Left colon (tissue), 2 donors: ENCODE measurements at places on chromosomes 1 and 21. TPM values are rescaled to one million over a fixed set of nuclear protein-coding genes. Genes with fewer than 3 reads are reported as not detected.

SLC26A9 gene
- total RNA-seq: not detected

CCDC27 gene
- total RNA-seq: not detected

FMO5 gene
- total RNA-seq: 100 TPM

ECM1 gene
- total RNA-seq: 9.1 TPM

DLGAP3 gene
- 0.28 TPM for total RNA-seq

STYXL2 gene
- not detected for total RNA-seq

PTPRC gene
- 22.4 TPM for total RNA-seq

SNX7 gene
- 45.9 TPM for total RNA-seq

RNF2 gene
- total RNA-seq: 18.3 TPM

HPDL gene
- total RNA-seq: 3.6 TPM

RAD54L gene
- total RNA-seq: 2.8 TPM

- DNase-seq: no peak
These were observed 44.3 kb downstream of the CDC14A start for GRCh38 chr1:100396651-100397050.

GRCh38 chr1:201461645-201462441 lies 7.1 kb downstream of the PHLDA3 start:
- DNase-seq: peak; percentile 38

- DNase-seq: no peak
These were observed 82.6 kb upstream of the CCDC190 start for GRCh38 chr1:162943622-162944021.

GRCh38 chr1:19460535-19461219 lies 24.7 kb downstream of the CAPZB start:
- no peak for DNase-seq

DNA sequence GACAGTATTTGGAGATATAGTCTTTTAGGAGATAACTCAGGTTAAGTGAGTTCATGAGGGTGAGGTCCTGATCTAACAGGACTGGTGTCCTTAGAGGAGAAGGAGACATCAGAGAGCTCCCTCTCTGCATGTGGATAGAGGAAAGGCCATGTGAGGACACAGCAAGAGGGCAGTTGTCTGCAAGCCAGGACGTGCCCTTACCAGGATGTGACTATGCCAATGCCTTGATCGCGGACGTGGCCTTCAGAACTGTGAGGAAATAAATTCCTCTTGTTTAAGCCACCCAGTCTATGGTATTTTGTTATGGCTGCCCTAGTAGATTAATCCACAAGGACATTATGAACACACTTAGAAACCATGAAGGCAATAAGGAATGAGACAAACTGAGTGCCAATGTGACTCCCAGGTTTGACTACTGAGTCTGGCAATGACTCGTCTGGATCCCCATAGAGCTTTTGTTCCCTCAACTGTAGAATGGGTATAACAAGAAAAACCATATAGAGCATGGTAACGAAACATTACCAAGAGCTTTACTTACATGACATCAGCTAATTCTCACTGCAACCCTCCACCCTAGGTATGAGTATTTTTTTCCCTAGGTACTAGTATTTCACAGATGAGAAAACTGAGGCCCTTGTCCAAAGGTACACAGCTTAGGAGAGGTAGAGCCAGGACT lies 6.5 kb downstream of the URB1 start:
- DNase-seq: no peak

DNA sequence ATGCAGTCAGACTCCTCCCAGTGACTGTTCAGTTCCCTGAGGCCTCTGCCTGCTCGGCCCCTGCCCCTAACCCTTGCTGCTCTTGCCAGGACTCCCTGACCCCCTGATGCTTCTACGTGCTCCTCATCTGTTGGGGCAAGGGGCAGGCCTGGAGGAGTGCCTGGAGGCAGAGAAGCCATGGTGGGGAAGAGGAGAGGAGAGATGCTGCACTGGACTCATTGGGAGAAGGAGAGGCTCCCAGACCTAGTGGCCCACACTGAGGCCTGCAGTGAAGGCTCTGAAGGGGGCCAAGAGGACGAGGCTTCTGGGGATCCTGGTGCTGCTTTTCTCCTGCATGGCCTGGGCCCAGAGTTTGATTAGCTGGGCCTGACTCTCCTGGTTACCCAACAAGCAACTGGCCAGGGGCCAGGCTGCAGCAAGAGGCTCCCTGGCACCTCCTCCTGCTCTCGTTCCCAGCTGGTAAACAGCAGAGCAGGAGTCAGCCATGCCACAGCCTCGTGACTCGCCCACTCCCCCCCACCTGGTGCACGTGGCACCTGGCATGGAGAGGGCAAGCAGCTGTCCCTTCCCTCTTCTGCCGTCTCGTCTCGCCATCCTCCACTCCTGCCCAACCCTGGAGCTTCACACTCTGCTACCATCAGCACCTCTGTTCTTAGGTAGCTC lies 847 bp upstream of the RORC start:
- DNase-seq: peak; percentile 93

GRCh38 chr1:180845352-180845751 lies 67.3 kb upstream of the KIAA1614 start:
- no peak for DNase-seq

GRCh38 chr1:162982364-162982763 lies 86.8 kb upstream of the RGS4 start:
- DNase-seq: no peak

- no peak for DNase-seq
These were observed 93.7 kb downstream of the MIS18A start for GRCh38 chr21:32185103-32185502.

DNA sequence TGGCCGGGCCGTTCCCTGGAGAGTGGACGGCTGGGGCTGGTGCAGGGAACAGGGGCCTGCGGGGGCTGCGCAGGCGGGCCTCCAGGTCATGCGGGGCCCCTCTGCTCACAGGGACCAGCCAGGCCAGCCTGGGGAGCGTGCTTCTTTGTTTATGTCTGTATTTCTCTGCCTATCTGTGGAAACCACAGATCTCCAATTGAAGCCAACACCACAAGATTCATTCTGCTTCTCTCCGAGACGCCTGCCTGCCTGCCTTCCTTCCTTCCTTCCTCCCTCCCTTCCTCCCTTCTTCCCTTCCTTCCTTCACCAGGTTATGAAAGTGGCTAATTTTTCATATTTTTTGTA lies 39.9 kb upstream of the HMGN1 start:
- DNase-seq: no peak

DNA sequence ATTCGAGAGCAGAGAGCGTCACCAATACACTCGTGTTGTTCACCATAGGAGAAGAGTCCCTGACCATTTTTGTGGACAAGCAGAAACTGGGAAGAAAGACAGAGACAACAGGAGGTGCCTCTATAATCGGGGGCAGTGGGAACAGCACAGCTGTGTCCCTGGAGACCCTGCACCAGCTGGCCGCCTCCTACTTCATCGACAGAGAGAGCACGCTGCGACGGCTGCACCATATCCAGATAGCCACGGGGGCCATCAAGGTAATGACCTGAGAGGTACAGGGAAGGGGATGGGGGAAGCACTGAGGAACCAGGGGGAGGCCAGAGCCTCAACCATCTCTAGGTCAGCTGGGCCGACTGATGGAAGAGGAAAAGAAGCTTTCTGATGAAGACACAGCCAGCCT lies 86.4 kb downstream of the BRINP2 start:
- DNase-seq: no peak

DNA sequence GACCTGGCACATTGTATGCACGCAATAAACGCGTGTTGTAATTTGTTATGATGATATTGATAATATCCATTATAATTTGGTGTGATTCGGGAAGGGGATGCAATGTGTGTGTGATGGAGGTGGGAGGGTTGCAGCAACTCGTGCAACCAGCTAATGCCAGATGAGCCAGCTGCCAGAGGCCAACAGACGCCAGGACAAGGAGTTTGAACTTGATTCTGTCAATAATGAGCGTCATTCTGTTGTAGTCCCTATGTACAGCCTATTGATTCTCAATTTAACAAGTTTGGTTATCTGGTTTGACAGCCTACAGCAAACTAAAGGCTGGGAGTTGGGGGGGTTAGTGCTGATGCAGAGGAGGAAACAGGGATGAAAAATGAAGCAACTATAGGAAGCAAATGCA lies 35.5 kb downstream of the TIAM1 start:
- no peak for DNase-seq

DNA sequence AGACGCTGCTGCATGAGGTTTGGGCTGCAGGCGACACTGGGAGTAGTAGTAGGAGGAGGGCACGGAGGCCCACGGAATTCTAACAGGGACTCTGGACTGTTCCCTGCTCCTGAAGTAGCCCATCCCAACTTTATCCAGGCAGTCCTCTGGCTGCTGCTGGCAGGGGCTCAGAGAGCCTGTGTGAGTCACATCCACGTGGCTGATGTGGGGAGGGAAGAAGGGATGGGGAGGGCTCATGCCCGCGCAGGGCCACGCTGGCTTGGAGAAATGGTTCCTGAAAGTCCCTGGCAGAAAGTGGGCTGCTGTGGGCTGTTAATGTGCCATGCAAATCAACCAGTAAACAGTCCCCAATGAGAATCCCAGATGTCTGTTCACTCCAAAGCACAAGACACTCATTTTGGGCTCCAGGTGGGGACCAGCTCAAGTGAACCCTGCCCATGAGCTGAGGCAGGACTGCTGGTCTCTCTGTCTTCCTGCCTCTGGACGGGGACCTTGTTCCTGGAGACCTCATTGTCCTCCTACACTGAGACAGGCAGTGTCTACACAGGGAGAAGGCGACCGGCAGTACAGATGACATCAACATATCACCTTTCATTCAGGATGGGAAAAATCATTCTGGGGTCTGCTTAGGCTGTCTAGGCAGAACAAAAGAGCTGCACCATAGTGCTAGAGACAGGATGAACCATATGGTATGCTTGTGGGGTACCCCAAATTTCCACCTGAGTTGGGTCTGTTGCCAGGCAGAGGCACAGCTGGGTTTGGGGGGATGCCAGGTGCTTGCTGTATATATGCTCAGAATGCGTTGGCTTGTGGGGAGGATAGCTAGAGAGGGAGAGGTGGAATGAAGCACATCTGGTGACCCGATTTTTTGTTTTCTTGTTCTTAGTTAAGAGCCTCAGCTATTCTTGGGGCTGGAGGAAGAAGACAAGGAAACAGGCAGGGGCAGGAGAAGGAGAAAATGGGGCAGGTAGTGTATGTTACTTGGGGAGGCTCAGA lies 57.9 kb upstream of the FMOD start:
- DNase-seq: peak; percentile 88

DNA sequence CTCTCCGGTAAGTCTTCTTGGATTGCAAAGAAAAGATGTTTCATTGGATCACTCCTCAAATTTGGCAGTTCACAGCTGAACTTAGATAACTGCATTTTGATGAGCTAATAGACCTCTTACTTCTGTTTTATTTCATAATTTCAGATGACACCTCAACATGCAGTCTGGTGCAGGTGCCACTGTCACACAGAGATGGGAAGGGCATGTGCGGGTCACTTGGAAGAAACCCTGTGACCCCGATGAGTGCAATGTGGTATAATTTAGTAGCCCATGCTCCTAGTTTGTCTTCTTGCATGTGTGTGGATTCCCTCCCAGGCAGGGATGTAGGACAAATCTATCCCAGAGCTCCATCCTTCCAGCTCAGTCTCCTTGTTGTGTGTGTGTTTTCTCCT lies 481 bp upstream of the SLAMF1 start:
- no peak for DNase-seq

DNA sequence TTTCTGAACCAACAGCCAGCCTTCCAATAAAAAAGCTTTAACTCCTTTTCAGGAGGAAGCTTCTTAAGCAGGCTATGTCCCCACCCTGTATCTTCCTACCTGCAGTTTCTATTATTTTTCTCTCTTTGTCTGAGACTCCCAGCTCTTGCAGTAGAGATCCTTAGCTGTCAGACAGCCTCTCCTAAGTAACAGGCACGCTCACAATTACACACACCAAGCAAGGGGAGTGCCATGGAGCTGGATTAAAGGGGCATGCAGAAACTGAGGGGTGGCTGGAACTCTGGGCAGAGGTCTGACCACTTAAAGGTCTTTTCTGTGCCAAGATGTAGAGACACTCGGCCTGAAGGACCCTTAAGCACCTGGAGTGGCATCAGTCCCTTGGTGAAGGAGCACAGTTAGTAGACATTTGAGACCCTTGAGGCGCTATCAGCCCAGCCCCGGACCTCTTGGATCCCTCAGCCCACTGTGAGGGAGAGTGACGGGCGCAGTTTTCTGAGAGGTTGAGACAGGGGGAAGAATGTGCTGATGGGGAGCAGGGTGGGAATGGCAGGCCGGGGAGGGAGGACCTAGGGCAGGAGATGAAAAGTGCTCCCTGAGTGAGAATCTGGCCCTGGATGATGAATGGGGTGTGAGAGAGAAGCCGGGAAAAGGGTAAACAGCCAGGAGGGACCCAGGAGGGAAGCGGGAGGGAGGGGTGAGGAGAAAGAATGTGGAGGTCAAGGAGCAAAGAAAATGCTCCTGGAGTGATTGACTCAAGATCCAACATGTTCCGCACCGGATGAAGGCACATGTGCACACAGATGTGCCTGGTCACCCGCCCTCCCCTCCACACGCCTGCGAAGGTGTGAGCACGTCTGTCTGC lies 13.3 kb downstream of the PLXNA2 start:
- no peak for DNase-seq

- DNase-seq: no peak
These were observed 39.5 kb upstream of the RGS16 start for GRCh38 chr1:182643699-182644098.

GRCh38 chr1:149993764-149994163 lies 16.8 kb downstream of the OTUD7B start:
- no peak for DNase-seq

- no peak for DNase-seq
These were observed 20.8 kb upstream of the SAMSN1 start for GRCh38 chr21:14566894-14567293.
